ENCODE measurements at places on chromosomes 13 and 19. TPM values are rescaled to one million over a fixed set of nuclear protein-coding genes. Genes with fewer than 3 reads are reported as not detected.

DNA sequence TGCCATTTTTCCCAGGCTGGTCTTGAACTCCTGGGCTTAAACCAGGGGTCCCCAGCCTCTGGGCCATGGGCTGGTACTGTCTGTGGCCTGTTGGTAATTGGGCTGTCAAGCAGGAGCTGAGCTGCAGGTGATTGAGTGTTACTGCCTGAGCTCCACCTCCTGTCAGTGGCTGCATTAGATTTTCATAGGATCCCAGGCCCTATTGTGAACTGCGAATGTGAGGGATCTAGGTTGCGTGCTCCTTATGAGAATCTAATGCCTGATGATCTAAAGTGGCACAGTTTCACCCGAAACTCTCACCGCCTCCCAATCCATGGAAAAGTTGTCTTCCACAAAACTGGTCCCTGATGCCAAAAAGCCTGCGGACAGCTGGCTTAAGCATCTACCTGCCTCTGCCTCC lies 16.6 kb upstream of the ZNF536 start:
- no peak overlapping the region for H3K4me3 ChIP-seq
- H3K4me1 ChIP-seq = no peaks in the 10 kb centered on the region
- no peak for DNase-seq
- no peak overlapping the region for H3K27ac ChIP-seq

DNA sequence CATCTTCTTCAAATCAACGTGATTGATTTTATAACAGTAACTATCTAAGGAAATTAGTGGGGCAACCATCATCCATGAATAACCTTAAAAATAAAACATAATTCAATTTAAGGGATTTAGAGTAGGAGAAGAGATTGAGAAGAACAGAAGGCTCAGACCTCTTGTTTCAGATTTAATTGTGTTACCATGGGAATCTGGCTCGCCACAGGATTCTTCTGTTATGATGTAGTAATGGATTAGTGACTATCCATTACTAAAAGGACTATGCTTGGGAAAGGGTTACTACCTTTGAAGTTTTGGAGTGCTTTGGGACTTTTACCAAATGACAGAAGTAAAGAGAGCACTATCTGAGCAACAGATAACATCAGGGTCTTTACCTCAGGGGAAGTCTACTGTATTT lies 13.2 kb downstream of the FREM2 start:
- no peaks in the 10 kb centered on the region for H3K27me3 ChIP-seq
- no peak overlapping the region for H3K4me3 ChIP-seq
- H3K4me1 ChIP-seq = no peaks in the 10 kb centered on the region
- H3K27ac ChIP-seq = no peak overlapping the region
- no peaks in the 10 kb centered on the region for H3K36me3 ChIP-seq

DNA sequence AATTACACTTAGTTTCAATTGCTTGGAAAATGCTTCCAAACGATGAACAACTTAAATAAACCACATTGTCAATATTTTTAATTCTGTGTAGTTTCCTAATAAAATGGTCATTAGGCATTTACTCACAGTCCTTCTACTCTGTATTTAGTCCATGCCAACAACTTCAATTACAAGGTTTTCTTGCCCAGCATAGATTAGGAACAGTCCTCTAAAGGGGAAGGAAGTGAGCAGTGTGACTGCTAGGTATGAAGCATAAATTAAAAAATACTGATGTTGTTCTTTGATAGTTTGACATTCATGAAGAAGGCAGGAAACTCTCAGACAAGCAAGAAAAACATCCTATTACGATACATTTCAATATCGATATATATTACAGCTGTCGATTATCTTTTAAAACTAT lies 716.0 kb upstream of the PCDH9 start:
- H3K4me3 ChIP-seq = no peak overlapping the region
- H3K4me1 ChIP-seq = no peaks in the 10 kb centered on the region
- H3K27me3 ChIP-seq = no peaks in the 10 kb centered on the region
- no peaks in the 10 kb centered on the region for H3K36me3 ChIP-seq
- H3K27ac ChIP-seq = no peak overlapping the region
- DNase-seq = no peak

DNA sequence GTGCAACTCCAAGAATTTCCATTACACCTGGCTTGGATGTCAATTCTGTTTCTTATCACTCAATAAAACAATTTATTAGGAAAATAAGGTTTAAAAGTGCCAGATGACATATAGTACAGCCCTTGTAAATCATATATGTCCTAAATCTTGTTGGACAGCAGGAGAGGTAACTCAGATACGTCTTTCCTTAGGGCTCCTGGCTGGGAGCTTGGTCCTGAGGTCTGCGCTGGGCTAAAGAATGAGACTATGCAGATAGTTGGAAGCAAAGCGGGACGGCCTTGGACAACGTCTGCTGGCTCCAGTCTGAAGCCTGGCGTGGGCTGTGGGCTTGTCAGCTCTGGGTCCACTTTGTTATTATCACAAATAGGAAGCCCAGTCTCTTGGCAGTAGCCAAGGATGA lies 377.0 kb downstream of the DLEU7 start:
- no peak overlapping the region for H3K27ac ChIP-seq
- H3K36me3 ChIP-seq = no peaks in the 10 kb centered on the region
- no peak for DNase-seq
- no peaks in the 10 kb centered on the region for H3K27me3 ChIP-seq
- H3K4me3 ChIP-seq = no peak overlapping the region
- no peaks in the 10 kb centered on the region for H3K4me1 ChIP-seq

- DNase-seq = no peak
- H3K4me3 ChIP-seq = no peak overlapping the region
- no peaks in the 10 kb centered on the region for H3K27me3 ChIP-seq
- no peaks in the 10 kb centered on the region for H3K36me3 ChIP-seq
- no peak overlapping the region for H3K27ac ChIP-seq
Observed at GRCh38 chr13:35984287-35984686, 146.9 kb downstream of the DCLK1 start.

DNA sequence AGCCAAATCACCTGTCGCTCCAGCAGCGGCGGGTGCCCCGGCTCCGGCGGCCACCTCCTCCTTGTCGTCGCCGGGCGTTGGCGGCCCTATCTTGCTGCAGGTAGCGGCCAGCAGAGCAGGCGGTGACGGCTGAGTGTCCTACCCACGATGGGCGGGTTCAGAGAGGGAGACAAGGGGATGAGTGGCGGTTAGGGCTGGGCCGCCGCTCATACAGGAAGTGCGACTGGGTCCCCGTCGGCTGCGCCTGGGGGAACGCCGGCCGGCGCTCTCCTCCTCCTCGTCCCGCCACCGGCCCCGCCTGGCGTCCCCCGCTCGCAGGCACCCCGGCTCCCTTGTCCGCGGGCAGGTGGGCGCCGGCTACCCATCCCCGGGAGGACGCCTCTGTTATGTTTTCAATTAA lies 1692.0 kb downstream of the SLITRK5 start:
- no peak overlapping the region for H3K27ac ChIP-seq
- H3K27me3 ChIP-seq = no peaks in the 10 kb centered on the region
- H3K4me1 ChIP-seq = no peaks in the 10 kb centered on the region
- DNase-seq = no peak
- H3K36me3 ChIP-seq = no peaks in the 10 kb centered on the region

DNA sequence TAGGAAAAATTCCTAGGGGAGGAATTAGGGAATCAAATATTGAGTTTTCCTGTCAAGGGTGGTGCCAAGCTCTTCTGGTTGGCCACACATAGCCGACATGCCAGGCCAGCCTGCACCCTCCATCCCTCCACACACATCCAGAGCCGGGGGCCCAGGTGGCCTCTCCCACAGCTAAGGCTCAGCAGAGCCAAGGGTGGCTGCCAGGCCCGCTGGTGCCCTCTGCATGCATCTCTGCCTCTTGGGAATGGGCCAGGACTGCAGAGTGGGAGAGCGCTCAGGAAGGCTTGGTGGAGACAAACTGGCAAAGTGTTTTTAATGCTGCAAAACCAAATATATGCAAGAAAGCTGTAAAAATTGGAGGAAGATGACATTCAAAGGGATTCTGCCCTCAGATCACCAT lies 42.7 kb upstream of the GAS6 start:
- no peak for DNase-seq
- no peak overlapping the region for H3K4me3 ChIP-seq

Gene SERPINE3
- not detected for polyA plus RNA-seq

Gene AMH
- polyA plus RNA-seq = not detected

Gene TMED1
- 24.7 TPM for polyA plus RNA-seq

Gene MLNR
- polyA plus RNA-seq = not detected

Measured in CD4-positive, alpha-beta memory T cell (primary cell).